ENCODE measurements at places on chromosomes 2 and 18.

DNA sequence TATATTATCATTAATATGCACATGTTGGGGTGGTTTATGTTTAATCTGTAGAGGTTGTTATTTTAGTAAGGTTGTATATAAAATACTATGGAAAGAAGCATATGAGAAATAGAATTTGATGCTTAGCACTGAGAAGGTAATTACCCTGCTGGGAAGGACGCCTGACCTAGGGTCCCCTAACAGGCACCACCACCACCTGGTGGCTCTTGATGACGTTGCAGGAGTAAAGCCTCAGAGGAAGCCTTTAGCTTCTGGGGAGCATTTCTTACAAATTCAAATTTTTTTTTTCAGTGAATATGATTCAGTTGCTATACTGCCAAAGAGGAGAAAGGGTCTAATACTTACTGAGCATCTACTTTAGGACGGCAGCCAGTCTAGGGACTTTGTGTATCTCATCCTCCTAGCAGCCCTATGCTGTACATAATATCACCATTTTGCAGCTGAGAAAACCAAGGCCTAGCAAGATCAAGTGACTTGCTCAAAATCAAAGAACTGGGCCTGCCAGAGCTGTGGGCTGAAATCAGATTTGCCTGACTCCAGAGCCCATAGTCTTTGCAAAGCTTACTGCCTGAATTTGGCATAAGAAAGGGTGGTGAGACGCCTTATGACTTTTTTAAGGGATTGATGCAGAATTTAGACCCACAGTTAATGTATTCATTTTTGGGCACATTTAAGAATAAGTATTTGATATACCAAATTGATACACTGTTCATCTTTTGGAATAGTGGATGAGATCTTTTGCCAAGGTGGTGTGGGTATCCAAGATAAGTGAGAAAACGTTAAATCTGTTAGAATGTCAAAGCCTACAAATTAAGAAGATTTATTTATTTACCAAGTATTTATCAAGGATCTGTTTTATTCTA is 78.8 kb upstream of the GAREM1 start:
- no peak for DNase-seq

DNA sequence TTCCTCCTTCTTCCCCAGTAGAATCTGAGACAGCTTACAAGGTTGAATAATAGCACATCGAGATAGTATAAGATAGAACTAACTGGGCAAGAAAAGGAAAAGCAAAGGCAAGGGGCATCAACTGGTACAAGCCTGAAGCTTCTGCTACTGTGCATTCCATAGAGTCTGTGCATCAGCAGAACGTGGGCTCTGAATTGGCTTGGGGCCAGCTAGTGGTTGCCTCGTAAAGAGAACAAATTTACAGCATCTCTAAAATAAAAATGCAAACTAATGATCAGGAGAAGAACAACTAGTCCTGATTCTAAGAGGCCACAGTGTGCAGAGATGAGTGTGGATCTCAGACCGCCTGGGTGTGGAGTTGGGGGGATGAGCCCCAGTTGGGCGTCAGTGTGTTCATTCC is 36.6 kb downstream of the UPP2 start:
- DNase-seq = no peak

- no peak for DNase-seq
These were observed 25.3 kb downstream of the TMEM127 start for GRCh38 chr2:96240341-96241038.

DNA sequence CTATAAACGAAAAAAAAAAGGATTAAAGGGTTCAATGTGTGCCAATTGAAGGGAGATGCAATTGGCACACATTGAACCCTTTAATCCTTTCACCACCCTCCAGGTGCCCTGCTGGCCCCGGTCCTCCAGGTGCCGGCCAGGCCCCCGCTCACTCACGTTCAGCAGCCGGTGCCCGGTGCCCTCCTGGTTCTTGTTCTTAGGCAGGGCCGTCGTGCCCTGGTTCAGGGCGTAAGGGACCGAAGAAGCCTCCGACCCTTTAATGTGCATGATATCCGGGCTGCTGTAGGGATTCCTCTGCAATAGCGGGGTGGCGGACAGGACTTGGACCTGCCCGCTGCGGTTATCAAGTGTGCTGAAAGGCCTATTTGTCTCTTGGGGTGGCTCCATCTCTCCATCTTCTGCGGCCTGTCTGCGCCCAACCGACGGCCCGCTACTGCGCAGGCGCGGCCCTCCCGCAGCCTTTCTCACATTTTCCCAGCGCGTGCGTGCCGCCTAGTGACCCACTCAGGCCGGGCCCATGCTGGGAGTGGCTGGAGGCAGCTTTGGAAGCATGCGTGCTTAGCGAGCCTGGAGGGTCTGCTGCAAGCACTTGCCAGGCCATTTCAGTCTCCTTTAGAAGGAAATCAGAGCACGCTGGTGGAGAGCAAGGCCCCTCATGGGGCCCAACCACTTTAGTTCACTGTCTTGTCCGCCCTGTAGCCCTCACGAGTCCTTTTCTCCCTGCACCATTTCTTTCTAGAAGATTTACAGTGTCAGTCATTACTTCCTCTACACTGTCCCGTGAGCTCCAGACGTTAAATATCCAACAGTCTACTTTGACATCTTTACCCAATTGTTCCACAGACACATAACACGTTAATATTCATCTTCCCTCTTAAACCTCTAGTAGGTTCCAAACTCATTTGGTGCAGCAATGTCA is 24.3 kb downstream of the TMEM237 start:
- peak; percentile 33 for DNase-seq

GRCh38 chr2:156675896-156676295 is 239.7 kb downstream of the GPD2 start:
- no peak for DNase-seq
